Foreskin melanocyte (primary cell): ENCODE measurements at places on chromosomes 2 and 18.

DNA sequence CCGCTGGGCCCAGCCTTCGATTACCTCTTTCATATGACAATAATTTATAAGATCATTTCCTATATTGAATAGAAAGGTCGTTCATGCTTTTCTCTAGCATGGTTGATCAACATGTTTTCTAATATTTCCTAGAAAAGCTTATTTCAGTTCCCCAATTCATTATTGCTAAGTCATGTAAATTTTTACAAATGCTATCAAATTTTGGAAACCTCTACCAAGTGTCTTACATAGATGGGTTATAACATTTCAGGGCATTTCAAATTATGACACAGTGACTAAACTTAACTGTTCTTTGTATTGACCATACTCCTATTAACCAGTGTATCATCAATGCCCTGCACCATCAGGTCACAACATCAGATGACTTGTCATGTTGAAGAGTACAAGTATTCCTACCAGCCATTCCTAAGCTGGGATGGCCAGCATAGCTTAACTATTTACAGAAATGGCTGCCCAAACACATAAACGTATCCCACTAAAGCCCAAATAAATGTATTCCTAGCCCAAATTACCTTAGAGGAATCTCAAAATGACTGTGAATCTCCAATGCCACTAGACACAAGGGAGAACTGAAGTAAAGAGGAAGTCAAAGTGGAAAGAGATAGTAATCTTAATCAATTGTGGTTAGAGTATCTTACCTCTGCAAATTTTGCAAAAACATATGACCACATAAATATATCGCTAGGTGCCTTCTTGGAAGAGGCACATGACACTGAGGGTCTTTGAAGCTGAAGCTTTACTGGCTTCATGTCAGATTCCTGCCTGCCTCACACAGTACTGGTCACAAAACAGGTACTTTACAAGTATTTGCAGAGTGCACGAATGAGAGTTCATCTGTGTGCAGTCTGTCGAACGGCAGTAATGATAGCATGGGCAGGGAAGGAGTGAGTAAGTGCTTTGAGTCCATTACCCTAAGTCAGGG lies 87.3 kb upstream of the TLK1 start:
- no peak for DNase-seq

GRCh38 chr18:53747210-53747609 lies 477.3 kb downstream of the MBD2 start:
- DNase-seq: no peak

DNA sequence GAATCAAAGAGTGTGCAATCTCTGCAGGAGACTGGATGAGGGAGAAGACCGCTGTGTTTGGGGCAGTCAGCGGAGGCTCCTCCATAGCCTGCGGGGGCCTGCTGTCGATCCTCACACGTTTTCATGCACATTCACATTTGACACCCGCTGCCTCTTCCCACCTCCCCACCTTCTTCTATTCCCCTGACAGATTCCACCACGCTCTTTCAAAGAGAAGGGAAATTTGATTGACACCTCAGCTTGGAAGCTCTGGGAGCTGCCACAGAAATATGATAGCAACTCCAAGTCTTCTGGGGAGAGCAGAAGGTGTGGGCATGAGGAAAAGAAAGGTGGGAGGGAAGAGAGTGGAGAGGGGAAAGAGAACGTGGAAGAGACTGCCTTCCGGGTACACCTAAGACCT lies 87.5 kb downstream of the BOD1L2 start:
- DNase-seq: no peak

DNA sequence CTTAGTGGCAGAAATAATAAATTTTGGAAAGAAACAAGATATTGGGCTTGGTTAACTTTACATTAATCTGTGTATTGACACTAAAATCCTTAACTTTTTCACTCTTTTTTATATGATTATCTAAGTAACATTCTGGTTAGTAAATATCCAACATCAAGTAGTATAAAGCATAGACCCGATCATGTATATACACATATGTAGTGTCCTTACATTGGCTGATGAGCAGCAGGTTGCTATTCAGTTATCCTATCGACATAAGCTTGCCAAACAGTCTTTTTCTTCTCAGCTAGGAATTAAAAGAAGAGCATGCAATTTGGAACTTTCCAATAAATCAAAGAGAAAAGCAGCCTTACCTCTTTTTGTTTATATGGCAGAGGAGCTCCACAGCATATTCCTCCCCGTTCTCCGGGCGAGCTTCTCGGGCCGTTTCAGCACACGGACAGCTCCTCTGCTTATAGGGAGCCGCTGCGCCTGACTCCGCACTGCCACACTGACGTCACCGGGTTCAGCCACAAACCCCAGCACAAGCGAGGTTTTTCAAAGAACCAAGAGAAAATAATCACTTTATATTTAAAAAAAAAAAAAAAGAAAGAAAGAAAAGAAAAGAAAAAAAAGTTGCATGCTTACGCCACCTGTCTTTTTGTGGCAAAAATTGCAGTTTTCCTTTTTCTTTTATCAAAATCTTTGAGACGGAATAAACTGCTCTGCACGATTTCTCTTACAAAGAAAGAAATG lies at the start of gene SCG2:
TSS of gene SCG2 (minus strand) at position 430 of the 735 bp plus-strand sequence. CDS start 3,079 bp downstream, outside the sequence.
- peak; percentile 81 for DNase-seq

DNA sequence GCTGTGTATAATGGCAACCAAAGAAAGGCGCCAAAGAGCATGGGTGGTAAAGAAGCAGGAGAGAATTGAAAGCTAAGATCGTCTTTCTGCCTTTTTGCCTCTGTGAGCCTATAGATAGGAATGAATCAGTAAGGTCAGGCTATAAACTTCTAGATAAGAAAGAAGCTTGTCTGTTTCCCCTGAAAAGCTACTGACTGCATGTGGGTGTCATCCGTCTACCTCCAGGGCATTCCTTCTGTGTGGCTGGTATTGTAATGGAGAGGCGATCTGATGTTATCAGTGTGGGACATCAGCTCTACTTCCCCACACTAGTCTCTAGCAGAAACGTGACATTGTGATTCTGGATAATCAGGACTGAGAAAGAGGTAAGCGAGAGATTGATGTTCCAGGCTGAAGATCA lies 63.4 kb upstream of the PLA2R1 start:
- peak; percentile 87 for DNase-seq

DNA sequence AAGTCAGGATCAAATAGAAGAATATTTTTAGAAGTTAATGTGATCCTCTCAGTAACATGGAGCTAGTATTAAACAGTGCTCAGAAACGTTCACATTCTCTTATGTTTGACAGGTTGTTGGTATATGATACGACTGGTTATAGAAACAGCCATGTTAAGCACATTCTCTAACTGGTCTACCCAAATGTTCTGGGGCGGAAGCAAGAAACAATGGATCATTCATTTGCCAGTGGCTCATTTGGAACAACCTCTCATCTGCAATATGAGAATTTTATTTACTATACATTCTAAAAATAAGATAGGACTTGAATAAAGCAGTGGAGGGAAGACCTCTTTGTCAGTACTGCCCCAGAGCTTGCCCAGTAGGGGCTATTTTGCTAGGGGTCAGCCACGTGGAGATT lies 167.1 kb upstream of the FAM98A start:
- DNase-seq: peak; percentile 51

DNA sequence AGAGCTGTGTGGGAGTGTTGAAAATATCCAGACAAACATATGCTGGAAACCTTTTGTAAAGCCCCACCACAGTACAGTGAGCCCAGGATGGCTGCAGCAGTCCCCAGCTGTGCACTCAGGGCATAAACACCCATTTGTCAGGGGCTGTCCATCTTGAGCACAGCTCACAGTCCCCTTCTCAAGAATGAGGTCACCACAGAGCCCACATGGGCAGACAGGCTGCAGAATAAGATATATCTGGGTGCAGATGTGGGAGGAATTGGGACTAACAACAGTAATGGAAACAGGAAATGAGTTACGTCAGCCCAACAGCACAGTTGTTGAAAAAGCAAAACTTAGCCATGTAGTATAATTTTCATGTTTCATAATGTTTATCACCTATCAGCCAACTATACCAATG lies 219.6 kb downstream of the ETAA1 start:
- DNase-seq: no peak

DNA sequence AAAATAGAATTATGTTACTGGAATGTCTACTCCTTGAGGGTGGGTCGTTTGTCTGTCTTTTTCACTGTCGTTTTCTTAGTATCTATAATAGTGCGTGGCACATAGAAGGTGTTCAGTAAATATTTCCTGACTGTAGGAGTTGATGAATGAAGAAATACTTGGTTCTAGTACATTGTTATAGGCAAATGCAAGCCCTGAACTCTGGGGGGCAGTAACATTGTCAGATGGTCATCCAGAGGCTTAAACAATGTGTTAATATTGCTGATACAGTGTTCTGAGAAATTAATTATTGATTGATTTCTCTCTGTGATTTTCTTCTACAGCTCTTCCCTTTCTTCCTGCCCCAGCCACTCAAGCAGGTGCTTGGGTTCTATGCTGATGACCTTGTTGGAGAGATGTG lies 24.4 kb upstream of the THOC1 start:
- no peak for DNase-seq

DNA sequence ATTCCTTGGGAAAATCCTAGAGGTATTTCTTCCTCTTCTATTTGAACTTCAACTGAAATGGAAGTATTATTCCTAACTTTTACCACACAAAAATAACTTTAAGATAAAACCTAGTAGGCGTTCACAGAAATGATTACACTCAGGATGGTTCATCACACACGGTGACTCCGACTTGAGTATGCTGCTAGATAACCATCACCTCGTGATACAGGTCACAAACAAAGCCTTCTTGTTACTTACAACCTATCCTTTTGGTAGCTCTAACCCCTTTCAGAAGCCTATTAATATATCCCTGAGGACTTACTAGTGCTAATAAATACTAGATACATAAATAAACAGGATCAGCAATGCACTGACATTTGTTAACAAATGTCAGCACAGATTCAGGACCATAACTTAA lies 101.0 kb upstream of the DNER start:
- no peak for DNase-seq

DNA sequence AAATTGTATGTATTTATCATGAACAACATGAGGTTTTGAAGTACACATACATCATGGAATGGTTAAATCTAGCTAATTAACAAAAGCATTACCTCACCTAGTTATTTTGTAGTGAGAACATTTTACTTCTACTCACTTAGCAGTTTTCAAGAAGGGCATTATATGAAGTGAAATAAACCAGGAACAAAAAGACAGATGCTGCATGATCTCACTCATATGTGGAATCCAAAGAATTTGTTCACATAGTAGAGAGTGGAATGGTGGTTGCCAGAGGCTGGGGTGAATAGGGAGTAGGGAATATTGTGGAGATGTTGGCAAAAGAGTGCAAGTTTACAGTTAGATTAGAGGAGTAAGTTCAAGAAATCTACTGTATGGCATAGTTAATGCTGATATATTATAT lies 292.0 kb downstream of the ASXL3 start:
- no peak for DNase-seq

DNA sequence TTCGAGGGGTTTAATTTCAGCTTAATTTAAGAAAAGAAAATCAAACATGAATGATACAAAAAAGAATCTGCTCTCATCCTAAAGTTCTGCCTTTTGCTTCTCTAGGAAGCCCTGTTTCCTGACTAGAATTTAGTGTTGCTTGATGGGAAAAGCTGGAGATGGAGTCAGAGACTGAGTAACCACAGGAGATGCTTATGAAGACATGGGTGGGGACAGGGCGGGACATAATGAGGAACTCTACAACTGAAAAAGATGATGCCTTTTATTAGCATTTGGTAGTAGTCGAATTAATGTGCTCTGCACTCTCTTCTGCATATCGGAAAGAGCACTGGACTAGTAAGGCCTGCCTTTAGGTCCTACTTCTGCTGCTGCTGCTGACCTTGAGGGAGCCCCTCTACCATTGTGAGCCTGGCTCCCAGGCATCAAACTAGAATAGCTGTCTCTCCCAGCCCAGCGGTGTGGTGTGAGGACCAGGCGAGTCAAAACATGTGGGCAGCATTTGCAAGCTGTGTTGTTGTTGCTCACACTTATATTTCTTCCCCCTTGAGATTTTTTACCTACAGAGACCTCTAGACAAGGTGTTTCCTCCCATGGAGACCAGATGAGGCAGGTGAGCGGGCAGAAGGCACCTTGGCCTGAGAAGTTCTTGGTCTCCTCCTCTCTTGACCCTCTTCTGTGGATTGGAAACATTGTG lies 61.5 kb downstream of the INPP4A start:
- DNase-seq: no peak

- DNase-seq: no peak
These were observed 189.9 kb upstream of the SH3BP4 start for GRCh38 chr2:234761910-234762309.

DNA sequence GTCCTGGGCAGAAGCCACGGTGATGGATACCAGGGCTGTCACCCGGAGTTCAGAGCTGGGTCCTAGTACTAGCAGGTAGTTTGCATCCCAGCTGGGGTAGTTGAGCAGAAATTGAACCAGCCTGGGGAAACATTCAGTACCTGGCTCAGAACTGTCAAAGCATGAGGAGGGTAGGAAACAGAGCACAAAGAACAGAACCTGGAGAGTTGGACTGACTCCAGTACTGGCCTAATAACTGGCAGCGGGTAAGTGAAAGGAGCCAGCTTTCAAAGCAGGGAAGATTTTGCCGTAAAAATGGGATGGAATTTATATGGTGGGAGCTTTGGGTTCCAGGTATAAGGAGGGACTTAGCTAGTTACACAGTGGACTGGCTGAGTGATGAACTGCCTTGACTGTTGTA lies 23.8 kb downstream of the ATG16L1 start:
- no peak for DNase-seq

- no peak for DNase-seq
These were observed 324.8 kb upstream of the MEIS1 start for GRCh38 chr2:66110086-66110485.
